ENCODE measurements at places on chromosomes 16 and 17. TPM values are rescaled to one million over a fixed set of nuclear protein-coding genes. Genes with fewer than 3 reads are reported as not detected.

The SLFN14 gene
- not detected for polyA plus RNA-seq

GRCh38 chr17:20263595-20263994 is 203.7 kb downstream of the LGALS9B start:
- DNase-seq, result no peak

GRCh38 chr16:75087375-75087979 is 29.1 kb downstream of the LDHD start:
- peak; percentile 59 for DNase-seq

DNA sequence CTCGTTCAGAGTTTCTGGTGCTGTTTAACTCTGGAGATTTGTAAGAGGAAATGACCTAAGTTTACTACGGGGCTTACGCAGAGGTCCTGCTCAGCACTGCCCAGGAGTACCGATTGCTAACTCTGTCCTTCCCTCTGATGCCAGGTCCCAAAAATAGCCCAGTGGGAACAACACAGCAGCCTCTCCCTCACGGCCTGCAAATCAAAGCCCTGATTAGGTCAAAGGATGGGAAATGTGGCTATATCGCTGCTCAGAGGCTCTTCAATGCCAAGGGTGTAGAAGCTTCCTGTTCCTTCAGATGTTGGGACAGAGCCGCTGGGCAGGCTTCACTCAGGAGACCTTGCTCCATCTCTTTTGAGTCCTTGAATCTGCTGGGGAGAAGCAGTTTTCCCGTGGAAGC is 174.2 kb upstream of the KCNJ16 start:
- peak; percentile 79 for DNase-seq

DNA sequence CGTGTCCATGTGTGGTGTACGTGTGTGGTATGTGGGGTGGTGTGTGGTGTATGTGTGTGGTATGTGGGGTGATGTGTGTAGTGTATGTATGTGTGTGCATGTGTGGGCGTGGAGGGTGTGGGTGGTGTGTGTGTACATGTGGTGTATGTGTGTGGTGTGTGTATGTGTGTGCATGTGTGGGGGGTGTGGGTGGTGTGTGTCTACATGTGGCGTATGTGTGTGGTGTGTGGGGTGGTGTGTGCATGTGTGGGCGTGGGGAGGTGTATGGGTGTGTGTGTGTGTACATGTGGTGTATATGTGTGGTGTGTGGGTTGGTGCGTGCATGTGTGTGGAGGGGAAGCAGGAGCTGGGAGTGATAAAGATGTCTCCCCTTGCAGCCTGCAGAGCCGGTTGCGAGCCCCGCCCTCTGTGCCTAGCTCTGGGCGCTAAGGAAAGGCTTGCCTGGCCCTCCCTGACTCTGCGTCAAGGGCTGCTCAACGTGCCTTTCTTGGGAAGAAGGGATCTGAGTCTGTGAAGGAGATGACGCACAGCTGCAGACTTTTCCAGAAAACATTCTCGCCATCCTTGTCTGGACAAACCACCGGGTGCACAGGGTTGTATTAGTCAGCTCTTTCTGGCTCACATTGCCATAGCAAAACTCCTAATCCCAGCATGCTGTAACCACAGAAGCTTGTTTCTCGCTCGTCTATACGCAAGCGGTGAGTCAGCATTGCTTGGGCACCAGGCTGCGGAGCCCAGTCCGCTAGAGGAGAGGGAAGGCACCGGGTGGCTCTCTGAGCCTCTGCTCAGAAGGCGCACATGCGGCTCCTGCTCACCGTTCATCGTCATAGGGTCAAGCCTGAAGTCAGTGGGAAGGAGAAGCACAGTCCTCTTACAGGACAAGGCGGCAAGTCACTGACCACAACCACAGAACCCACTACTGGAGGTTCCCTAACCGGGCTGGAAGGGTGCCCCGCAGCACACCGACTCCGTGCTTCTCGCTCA is 2.0 kb upstream of the CD300H start:
- DNase-seq, result peak; percentile 84

DNA sequence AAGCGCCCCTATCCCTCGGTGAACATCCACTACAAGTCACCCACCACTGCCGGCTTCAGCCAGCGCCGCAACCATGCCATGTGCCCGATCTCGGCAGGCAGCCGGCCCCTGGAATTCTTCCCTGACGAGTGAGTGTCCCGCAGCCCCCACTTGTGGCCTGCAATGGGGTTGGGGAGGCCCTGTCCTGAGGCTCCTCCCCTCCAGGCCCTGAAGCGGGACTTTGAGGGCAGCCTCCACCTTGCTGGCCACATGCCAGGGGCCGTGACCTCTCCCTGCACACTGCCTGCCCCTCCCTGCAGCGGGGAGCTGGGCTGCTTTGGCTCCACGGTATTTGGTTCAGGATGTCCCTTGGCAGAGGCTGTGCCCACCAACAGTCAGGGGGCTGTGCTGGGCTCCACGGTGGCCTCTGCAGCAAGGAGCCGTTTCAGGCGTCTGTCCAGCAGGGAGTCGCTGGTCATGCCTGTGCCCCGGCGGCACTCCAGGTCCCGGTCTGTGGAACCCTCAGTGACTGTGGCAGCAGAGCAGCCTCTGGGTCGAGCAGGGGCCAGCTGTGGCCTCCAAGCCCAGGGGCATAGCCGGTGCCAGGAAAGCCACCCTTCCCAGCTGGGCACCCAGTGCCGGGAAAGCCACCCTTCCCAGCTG is 8.3 kb downstream of the NME3 start:
- no peak for DNase-seq
